NCI-H187 (cell line): ENCODE measurements at places on chromosomes 11 and 22.

DNA sequence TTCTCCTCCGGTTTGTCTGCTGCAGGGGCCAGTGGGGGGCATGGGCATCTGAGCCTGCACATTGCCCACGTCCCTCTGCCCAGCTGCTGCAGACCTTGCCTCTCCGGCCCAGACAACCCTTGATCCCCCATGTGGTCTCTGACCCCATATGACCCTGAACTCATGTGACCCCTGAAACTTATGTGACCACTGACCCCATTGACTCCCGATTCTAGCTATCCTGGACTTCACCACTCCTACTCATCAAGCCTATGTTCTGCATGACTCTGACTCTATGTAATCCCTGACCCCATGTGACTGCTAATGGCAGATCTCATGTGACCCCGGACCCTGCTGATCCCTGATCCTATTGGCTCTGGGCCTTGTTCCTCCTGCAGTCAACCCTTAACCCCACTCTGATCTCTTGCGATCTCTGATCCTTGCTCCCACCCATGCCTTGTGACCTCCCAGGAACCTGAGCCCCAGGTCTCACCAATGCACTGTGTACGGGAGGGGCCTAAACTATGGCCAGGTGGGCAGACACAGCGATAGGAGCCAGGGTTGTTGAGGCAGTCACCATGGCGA is 5.7 kb downstream of the LTBP3 start:
- DNase-seq, result no peak

GRCh38 chr11:72221386-72222075 is 3.0 kb upstream of the INPPL1 start:
- DNase-seq, result no peak

- no peak for DNase-seq
Observed at GRCh38 chr11:75424396-75424795, 8.6 kb downstream of the KLHL35 start.

DNA sequence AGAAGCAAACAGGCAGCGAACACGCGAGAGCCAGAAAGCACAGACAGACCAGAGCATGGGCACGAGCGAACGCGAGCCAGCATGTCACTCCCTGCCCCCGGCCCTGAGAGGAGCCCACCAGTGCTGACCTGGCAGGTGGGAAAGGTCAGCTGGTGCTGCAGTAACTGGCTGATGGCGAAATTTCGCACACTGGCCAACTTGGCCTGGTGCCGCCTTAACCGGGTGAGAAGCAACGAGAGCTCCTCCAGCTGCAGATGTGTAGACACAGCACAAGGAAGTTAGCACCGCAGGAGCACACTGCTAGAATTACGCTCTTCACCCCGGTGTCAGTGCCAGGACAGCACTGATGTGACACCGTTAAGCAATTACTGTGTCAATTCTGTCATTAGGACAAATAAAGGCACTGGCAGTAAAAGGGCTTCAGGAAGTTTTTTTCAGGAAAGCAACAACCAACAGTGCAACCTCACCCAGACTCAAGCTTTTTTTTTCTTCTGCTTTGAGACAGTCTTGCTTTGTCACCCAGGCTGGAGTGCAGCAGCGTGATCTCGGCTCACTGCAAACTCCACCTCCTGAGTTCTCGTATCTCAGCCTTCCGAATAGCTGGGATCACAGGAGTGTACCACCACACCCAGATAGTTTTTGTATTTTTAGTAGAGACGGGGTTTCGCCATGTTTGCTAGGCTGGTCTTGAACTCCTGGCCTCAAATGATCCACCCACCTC is 76.8 kb downstream of the C11orf58 start:
- no peak for DNase-seq

DNA sequence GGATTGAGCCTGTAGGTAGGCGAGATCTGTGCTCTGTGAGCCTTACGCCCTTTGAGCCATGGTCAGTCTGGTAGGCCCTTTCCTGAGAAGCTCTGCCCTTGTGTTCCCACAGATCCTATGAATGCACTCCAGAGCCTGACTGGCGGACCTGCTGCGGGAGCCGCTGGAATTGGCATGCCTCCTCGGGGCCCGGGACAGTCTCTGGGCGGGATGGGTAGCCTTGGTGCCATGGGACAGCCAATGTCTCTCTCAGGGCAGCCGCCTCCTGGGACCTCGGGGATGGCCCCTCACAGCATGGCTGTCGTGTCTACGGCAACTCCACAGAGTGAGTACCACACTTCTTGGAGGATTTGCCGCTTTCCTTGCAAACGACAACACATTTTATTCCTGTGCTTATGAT is 47.4 kb downstream of the MED15 start:
- no peak for DNase-seq

DNA sequence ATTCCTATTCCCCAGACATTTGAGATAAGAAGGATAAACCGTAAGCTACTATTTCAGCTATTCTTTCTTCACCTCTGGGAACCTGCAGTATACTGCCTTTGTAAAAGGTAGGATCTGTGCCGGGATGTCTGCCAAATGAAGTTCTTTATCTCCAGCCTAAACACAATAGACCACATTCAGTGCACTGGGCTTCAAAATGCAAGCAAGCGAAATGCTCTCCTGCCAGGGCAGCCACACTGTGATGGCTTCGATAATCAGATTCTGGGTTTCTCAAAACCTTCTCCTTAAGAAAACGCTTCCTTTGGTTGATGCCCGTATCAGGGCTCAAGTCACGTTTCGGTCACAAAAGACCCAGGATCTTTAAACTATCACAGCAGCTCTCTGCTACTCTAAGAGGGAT is 299.5 kb upstream of the B3GAT1 start:
- no peak for DNase-seq

DNA sequence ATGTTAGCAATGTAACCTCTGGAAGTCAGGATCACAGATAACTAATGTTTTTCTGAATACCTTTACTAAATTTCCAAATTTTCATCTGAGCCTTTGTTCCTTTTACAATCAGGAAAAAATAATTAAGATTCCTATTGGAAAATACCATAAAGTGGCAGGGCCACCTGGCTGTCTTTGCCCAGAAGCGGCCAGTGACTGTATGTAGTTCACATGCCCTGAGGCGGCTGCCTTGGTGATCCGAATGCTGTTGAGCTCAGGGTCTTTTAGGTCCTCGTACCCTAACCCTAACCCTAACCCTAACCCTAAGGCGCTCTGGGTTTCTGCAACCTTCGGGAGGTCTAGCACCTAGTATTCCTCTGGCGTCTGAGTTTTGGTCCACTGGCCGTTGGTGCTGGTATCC is 8.5 kb upstream of the ARFGAP3 start:
- no peak for DNase-seq

DNA sequence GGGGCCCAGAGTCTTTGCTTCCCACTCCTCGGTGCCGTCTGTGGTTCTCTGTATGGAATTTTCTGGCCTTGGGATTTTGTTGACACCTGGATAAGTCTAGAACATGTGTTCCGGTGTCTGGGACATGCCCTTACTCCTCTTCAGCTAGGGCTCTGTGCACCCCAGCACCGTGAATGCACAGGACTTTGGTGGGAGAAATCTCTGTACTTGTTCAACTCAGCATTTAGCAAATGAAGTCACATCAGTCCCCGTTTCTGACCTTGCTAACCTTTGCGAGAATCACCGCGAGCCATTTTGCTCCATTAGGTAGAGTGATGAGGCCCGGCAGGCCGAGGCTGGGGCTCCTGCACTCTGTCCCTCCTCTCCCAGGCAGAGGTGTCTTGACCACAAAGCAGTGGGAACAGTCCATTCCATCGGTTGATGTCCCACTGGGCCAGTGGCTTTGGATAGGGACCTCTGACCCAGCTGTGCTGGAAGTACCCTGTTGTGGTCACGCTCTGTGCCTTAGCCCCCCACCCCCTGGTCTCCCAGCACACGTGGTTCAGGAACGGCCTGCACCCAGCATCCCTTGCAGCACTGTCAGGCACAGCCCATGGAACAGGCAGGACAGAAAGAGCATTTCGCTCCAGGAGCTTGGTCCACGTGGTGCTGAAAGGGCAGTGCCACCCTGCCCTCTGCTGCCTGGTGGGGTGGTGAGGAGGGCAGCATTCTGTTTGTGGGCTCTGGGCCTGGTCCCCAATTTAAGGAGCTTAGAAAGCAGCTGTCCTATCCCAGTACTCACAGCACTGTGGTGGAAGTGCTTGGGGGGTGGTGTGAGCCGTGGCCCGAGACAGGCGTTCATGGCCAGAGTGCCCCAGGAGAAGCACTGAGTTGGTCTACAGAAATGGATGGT is 73.4 kb downstream of the MED15 start:
- no peak for DNase-seq

- DNase-seq, result no peak
Observed at GRCh38 chr11:117992620-117993019, 6.4 kb downstream of the IL10RA start.

GRCh38 chr22:37636186-37636948 is 3.1 kb upstream of the SH3BP1 start:
- DNase-seq, result no peak

DNA sequence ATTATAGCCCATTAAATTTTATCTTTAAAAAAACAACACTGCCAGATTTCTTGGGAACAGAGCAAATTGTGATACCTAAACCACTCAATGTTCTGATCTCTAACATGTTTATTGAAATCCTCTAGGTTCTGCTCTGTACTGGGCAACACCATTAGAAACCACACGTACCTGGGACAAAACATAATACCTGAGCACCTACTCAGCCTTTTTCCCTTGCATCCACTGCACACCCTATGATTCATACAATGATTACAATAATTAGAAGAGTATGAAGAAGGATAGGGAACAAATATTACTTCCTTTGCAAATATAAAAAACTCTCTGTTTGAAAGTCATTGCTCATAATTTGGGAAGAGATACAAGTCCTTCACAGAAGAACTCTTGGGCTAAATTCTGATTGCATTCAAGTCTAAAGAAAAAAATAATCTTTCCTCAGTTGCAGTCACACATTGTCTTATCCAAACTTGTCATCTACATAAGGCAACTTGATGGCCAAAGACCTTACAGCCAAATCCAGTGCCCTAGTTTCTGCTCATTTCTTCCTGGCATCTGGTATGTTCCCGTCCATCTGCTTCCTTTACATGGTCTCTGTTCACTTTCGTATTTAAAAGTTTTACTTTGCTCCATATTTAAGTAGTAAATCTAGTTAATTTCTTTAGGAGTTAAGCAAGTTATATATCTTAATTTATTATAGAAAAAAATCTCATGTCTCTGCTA is 407.4 kb downstream of the LRRC4C start:
- DNase-seq, result no peak

DNA sequence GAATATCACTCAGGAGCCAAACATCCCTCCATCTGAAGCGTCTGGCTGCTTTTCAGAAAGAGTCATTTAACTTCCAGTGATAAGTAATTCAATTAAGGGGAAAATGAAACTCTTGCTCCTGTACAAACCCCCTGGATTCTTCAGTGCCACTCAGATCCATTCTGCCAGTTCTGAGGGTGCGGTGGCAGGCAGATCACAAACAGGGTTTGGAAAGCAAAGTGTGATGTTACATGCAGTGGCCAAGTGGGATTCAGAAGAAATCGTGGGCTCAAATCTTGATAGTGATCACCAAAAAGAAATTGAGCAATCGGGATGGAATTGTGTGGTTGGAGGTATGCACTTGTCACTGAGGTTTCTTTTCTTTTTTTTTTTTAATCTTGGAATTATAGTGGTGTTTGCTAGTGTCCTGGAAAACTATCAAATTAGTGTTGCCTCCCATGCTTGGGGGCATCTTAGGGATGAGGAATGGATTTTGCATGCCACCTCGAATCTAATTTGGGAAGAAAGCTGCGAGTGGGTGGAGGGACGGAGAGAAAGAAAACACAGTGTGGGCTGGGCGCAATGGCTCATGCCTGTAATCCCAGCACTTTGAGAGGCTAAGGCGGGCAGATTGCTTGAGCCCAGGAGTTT is 22.5 kb upstream of the RTL6 start:
- DNase-seq, result no peak

- DNase-seq, result no peak
Observed at GRCh38 chr22:40413873-40414272, 43.5 kb downstream of the SGSM3 start.

- DNase-seq, result no peak
Observed at GRCh38 chr11:132909021-132909606, 623.2 kb downstream of the OPCML start.

DNA sequence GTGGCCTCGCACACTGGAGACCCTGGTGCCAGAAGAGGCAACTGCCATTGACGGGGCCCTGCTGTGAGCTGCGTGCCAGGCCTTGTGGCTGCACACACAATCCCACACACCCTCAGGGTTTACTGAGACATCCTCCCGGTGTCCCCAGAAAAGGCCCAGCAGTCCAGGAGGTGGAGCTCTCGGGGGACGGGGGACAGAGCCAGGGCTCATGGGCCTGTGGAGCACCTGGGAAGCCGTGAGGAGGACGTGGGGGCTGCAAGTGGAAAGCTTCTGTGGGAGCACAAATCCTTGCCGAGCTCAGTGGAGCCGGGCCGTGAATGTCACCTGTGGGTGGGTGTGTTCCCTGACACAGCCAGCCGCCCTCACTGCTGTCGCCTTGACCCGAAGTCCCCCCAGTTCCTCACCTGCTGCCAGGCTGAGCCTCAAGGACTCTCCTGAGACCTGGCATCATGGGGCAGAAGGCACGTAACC is 609.7 kb downstream of the TBC1D22A start:
- DNase-seq, result no peak

GRCh38 chr11:86737737-86738136 is 62.6 kb upstream of the PRSS23 start:
- DNase-seq, result no peak

DNA sequence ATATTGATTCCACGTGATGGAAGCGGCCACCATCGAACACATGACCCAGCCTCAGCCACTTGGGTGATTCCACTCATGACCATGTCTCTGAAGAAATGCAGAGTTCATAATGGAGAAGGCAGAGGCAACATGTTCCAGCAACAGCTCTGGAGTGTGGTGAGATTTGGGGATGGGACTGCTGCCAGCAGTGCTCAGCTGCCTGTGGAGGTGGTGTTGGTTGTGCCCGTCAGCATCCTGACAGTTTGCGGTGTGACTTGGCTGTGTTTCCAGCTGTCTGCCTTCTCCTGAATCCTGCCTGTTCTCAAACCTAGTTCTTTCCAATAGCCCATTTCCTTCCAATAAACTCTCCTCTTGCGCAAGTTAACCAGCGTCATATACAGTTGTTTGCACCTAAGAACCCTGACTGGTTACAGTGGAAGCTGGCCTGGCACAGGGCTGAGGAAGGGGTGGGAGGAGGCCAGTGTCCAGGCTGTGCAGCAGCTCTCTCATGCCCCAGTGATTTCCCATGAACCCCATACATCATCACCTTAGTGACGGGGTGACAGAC is 22.0 kb upstream of the OR8B8 start:
- DNase-seq, result no peak
